Large intestine (tissue), 12 donors: ENCODE measurements at places on chromosomes 6 and 20. TPM values are rescaled to one million over a fixed set of nuclear protein-coding genes. Genes with fewer than 3 reads are reported as not detected.
A peak's percentile ranks its signal among the peaks of the same experiment; 100 is the strongest.

- no peaks in the 10 kb centered on the region for H3K4me1 ChIP-seq
- no peaks in the 10 kb centered on the region for H3K36me3 ChIP-seq
- no peak overlapping the region for H3K27ac ChIP-seq
- DNase-seq: no peak
- H3K4me3 ChIP-seq: no peak overlapping the region
- no peaks in the 10 kb centered on the region for H3K27me3 ChIP-seq
These were observed 591.6 kb downstream of the PKHD1 start for GRCh38 chr6:51495610-51496396.

LGSN gene
- 0.04 TPM for polyA plus RNA-seq

- DNase-seq: no peak
- H3K4me3 ChIP-seq: no peak overlapping the region
- H3K4me1 ChIP-seq: no peaks in the 10 kb centered on the region
- no peaks in the 10 kb centered on the region for H3K36me3 ChIP-seq
These were observed 92.5 kb upstream of the NXT1 start for GRCh38 chr20:23257848-23258746.

GRCh38 chr6:152117156-152118133 is 310.0 kb downstream of the ESR1 start:
- no peak for DNase-seq
- no peak overlapping the region for H3K27ac ChIP-seq
- H3K27me3 ChIP-seq: no peaks in the 10 kb centered on the region
- H3K4me3 ChIP-seq: no peak overlapping the region
- H3K36me3 ChIP-seq: peaks cover 22% of the 10 kb centered on the region

DNA sequence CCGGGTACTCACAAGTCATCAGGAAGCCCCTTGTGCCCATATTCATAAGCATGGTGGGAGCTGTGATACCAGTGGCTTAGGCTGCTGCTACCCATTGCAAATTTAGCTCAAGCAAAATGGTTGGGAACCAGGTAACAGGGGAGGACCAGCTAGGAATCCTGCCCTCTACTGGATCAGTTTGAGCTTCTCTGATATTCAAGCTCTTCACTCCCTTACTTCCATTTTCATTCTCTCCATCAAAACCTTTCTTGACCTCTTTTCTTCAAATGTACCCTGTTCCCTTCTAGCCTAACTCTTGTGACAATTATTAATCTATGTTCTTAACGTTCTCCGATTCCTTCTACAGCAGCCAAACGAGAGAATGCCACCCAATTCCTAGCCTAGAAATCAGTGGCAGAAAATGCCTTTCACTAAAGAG is 9.7 kb downstream of the NOL7 start:
- H3K4me1 ChIP-seq: no peaks in the 10 kb centered on the region
- no peak overlapping the region for H3K27ac ChIP-seq
- no peak for DNase-seq

DNA sequence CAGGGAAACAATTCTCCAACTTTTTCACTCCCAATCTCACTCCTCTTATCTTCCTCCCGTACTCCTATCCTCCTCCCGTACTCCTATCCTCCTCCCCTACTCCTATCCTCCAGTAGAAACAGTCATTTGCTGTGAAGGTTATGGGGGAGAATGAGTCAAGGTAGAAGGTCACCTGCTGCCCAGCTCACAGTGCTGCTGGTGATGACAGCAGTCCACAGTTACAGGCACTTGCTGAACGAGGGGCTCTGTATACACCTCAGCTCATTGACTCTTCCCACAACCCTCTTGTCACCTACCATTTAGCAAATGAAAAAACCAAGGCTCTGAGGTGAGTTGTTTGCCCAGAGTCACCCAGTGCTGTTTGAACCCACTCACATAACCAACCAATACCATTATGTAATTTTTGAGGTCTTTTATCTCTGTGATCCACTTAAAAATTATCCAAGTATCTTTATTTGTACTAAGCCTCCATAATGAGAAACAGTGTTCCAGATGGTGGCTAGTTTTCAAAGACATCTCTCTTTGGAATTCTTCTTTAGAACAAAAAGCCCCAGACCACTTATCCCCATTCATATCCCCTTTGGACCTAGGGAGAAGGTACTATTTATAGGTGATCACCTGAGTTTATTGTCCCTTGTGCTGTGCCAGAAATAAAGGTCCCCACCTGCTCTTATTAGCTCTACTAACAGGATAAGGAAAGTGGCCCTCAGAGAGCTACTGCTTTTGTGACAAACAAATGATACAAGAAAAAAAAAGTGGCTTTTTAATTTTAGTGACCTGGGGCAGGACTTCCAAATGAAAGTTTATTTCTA is 53.2 kb downstream of the PTPN1 start:
- H3K4me1 ChIP-seq: no peaks in the 10 kb centered on the region
- H3K27ac ChIP-seq: no peak overlapping the region
- no peaks in the 10 kb centered on the region for H3K27me3 ChIP-seq
- no peak overlapping the region for H3K4me3 ChIP-seq
- no peak for DNase-seq
- H3K36me3 ChIP-seq: peaks cover 46% of the 10 kb centered on the region

GRCh38 chr6:37517411-37517812 is 17.7 kb upstream of the CCDC167 start:
- H3K27me3 ChIP-seq: peaks cover 18% of the 10 kb centered on the region
- DNase-seq: no peak
- no peaks in the 10 kb centered on the region for H3K36me3 ChIP-seq
- H3K27ac ChIP-seq: no peak overlapping the region

- H3K36me3 ChIP-seq: no peaks in the 10 kb centered on the region
- H3K4me3 ChIP-seq: no peak overlapping the region
- no peaks in the 10 kb centered on the region for H3K27me3 ChIP-seq
- no peak for DNase-seq
- no peaks in the 10 kb centered on the region for H3K4me1 ChIP-seq
These were observed 219.8 kb upstream of the UFL1 start for GRCh38 chr6:96301781-96302180.

C20orf144 gene
- polyA plus RNA-seq: 0.34 TPM

GRCh38 chr6:83461438-83461837 is 30.6 kb upstream of the ME1 start:
- DNase-seq: no peak
- peaks cover 26% of the 10 kb centered on the region for H3K4me1 ChIP-seq
- no peak overlapping the region for H3K27ac ChIP-seq
- H3K27me3 ChIP-seq: no peaks in the 10 kb centered on the region
- H3K4me3 ChIP-seq: no peak overlapping the region
- H3K36me3 ChIP-seq: no peaks in the 10 kb centered on the region

IL17F gene
- 0.55 TPM for polyA plus RNA-seq

SLC35B3 gene
- polyA plus RNA-seq: 30.1 TPM

LMBRD1 gene
- polyA plus RNA-seq: 85.3 TPM

- H3K4me3 ChIP-seq: no peak overlapping the region
- H3K4me1 ChIP-seq: no peaks in the 10 kb centered on the region
- H3K36me3 ChIP-seq: no peaks in the 10 kb centered on the region
- peak; percentile 37 for DNase-seq
These were observed 144.6 kb upstream of the AGPAT4 start for GRCh38 chr6:161418463-161418945.

- DNase-seq: no peak
- no peak overlapping the region for H3K27ac ChIP-seq
- no peaks in the 10 kb centered on the region for H3K4me1 ChIP-seq
- no peaks in the 10 kb centered on the region for H3K36me3 ChIP-seq
These were observed 92.2 kb upstream of the CNKSR3 start for GRCh38 chr6:154602708-154603107.

- no peaks in the 10 kb centered on the region for H3K27me3 ChIP-seq
- no peak overlapping the region for H3K4me3 ChIP-seq
- no peak overlapping the region for H3K27ac ChIP-seq
- no peaks in the 10 kb centered on the region for H3K36me3 ChIP-seq
These were observed 207.5 kb downstream of the ASCC3 start for GRCh38 chr6:100673641-100674040.

- H3K4me1 ChIP-seq: no peaks in the 10 kb centered on the region
- DNase-seq: no peak
- H3K36me3 ChIP-seq: no peaks in the 10 kb centered on the region
- no peak overlapping the region for H3K27ac ChIP-seq
- peaks cover 17% of the 10 kb centered on the region for H3K27me3 ChIP-seq
These were observed 32.8 kb downstream of the PSMB9 start for GRCh38 chr6:32886681-32887383.

DNA sequence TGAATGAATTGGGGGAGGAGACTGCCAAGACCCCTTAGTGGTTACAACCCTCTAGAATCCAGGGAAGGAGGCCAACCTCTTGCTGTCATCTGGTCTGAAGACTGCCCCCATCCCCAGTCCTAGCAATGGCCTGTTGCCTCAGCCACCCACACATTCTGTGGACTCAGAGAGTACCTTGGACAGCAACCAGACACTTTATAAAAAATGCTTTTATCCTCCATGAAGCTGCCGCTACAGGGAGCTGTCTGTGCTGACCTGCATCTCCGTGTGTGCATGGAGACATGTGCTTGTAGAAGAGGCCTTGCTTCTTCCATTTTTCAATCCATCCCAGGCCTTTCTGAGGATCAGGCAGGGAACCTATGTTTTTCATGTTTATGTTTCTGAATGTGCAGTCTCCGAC is 15.2 kb downstream of the CDH22 start:
- peaks cover 24% of the 10 kb centered on the region for H3K27me3 ChIP-seq
- H3K36me3 ChIP-seq: no peaks in the 10 kb centered on the region
- no peak overlapping the region for H3K4me3 ChIP-seq
- H3K27ac ChIP-seq: no peak overlapping the region

TAF4 gene
- polyA plus RNA-seq: 17.4 TPM

DNA sequence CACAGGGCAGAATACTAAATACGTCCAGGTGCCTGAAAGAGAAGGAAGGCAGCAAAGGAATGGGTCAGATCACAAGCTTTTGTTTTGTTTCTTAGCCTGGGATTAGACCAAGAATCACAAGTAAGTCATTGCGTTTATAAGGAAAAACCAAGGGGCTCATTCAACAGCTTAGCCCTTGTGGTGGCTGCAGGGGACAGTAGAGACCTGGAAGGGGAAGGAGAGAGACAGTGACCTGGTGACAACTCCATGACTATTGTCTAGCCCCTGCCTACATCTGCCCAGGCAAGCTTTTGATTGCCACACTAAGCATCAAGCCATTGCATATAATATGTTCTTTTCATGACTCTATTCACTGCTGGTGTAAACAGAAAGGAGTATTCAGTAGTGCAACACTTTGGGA is 30.2 kb upstream of the TBC1D7 start:
- no peak overlapping the region for H3K4me3 ChIP-seq
- DNase-seq: no peak
- H3K4me1 ChIP-seq: no peaks in the 10 kb centered on the region
- no peaks in the 10 kb centered on the region for H3K36me3 ChIP-seq
- H3K27me3 ChIP-seq: no peaks in the 10 kb centered on the region

- H3K27ac ChIP-seq: no peak overlapping the region
- peaks cover 59% of the 10 kb centered on the region for H3K36me3 ChIP-seq
- no peak for DNase-seq
- no peaks in the 10 kb centered on the region for H3K27me3 ChIP-seq
- no peak overlapping the region for H3K4me3 ChIP-seq
These were observed 12.2 kb downstream of the PPARD start for GRCh38 chr6:35354361-35355135.

DNA sequence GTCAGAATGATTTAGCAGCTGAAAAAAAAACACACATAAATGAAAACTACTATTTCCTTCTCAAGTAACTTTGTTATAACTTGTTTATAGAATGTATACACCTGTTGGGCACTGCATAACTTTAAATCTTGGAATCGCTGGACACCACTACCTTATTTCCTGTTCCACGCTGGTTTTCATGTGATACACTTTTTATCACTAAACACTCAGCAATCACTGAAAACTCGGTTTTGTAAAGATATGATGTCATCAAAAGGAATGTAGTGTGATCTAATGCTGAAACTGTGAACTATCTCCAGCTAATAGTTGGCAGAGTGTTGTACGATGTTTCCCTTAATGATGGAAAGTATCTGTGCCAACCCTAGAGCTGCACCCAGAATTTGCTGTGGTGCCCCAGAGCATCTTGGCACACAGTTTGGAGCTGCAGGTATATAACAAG is 127.9 kb downstream of the BACH2 start:
- no peak overlapping the region for H3K27ac ChIP-seq
- no peak for DNase-seq
- H3K36me3 ChIP-seq: no peaks in the 10 kb centered on the region

DNA sequence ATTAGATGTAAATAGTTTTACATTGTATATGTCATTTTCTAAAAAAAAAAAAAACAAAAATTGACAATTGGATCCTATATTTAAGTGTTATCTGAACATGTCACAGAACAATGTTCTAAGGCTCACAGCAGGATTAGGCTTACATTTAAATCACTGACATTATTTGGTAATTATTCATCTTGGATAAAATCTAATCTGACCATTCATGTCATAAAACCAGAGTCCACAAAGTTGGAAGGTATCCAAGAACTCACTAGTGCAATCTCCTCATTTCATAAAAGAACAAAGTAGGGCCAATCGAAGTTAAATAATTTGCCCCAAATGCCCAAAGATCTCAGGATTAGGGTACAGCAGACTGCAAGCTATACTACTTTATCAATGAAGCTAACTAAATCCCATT is 73.0 kb downstream of the PDSS2 start:
- no peak for DNase-seq
- H3K4me1 ChIP-seq: no peaks in the 10 kb centered on the region
- H3K27me3 ChIP-seq: no peaks in the 10 kb centered on the region
- no peak overlapping the region for H3K27ac ChIP-seq

RHAG gene
- polyA plus RNA-seq: 1.3 TPM

DNA sequence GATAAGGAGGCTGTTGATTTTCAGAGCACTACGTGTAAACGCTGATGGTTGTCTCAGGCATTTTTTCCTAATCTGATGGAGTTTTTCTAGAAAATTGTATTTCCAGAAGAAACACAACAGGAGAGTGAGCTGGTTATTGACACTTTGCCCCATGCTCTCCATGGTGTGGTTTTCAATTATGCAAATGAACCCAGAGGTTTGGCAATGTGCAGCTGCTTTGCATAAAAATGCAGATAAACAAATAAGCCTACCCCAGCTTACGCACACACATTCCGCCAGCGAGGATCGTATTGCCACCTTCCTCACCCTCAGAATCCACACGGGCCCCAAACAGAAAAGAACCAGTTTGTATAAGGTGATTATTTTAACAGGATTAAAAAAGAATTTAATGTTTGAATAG is 45.1 kb upstream of the FRMD1 start:
- H3K27ac ChIP-seq: no peak overlapping the region
- no peak overlapping the region for H3K4me3 ChIP-seq
- H3K4me1 ChIP-seq: no peaks in the 10 kb centered on the region
- no peaks in the 10 kb centered on the region for H3K27me3 ChIP-seq

DNA sequence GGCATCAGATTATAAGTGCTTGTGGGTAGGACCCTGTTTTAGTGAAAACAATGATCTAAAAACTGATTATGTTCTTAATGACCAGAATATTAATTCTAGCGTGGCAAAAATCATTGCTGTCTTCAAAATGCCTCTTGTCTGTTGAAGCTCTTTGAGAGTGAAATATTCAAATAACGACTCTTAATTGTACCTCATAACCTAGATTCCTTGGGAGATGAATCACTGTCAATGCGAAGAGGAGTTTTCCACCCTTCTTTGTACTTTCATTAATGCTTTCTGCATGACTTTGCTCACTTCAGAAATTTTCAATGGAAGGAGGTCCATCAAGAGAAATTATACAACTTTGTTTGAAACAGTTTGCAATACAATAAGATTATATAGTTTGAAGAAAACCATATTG is 71.5 kb downstream of the CRYBG1 start:
- H3K27ac ChIP-seq: no peak overlapping the region
- DNase-seq: no peak
- H3K4me1 ChIP-seq: peaks cover 9% of the 10 kb centered on the region
- no peaks in the 10 kb centered on the region for H3K36me3 ChIP-seq
- no peaks in the 10 kb centered on the region for H3K27me3 ChIP-seq
- H3K4me3 ChIP-seq: no peak overlapping the region
